PC-9 (cell line): ENCODE measurements at places on chromosomes 1 and 21. TPM values are rescaled to one million over a fixed set of nuclear protein-coding genes. Genes with fewer than 3 reads are reported as not detected.

GRCh38 chr1:8276932-8277331 lies 41.0 kb upstream of the SLC45A1 start:
- H3K27me3 ChIP-seq: no peaks in the 10 kb centered on the region
- H3K4me3 ChIP-seq: no peak overlapping the region
- no peak overlapping the region for H3K27ac ChIP-seq
- H3K4me1 ChIP-seq: no peaks in the 10 kb centered on the region
- H3K36me3 ChIP-seq: no peaks in the 10 kb centered on the region
- no peak for DNase-seq

- peaks cover 42% of the 10 kb centered on the region for H3K4me1 ChIP-seq
- no peak for DNase-seq
- no peak overlapping the region for H3K4me3 ChIP-seq
Observed at GRCh38 chr1:230827081-230827681, 41.1 kb downstream of the C1orf198 start.

GRCh38 chr1:67572594-67573221 lies 112.3 kb upstream of the GADD45A start:
- H3K4me3 ChIP-seq: no peak overlapping the region
- no peaks in the 10 kb centered on the region for H3K27me3 ChIP-seq
- no peaks in the 10 kb centered on the region for H3K36me3 ChIP-seq
- H3K4me1 ChIP-seq: peaks cover 52% of the 10 kb centered on the region

DNA sequence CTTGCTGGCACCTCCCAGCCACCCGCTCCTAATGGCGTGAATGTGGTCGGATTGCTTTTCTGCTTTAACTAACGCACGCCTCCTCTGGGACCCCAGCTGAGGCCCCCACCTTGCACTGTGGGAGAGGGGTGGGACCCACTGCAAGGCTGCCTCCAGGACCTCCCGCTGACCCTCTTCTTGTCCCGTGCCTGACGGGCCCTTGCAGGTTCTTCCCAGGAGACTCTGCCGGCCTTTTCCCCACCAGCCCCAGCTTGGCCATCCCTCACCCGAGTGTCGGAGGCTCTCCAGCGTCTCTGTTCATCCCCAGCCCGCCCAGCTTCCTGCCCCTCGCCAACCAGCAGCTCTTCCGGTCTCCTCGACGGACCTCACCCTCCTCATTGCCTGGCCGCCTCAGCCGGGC lies 18.6 kb downstream of the TMEM201 start:
- H3K4me1 ChIP-seq: no peaks in the 10 kb centered on the region
- no peaks in the 10 kb centered on the region for H3K27me3 ChIP-seq
- no peak for DNase-seq
- no peaks in the 10 kb centered on the region for H3K36me3 ChIP-seq
- H3K4me3 ChIP-seq: no peak overlapping the region
- H3K27ac ChIP-seq: no peak overlapping the region

GRCh38 chr1:167775178-167775577 lies 53.4 kb downstream of the MPZL1 start:
- H3K27ac ChIP-seq: no peak overlapping the region
- H3K27me3 ChIP-seq: no peaks in the 10 kb centered on the region
- no peaks in the 10 kb centered on the region for H3K4me1 ChIP-seq
- no peak for DNase-seq
- H3K4me3 ChIP-seq: no peak overlapping the region

GRCh38 chr1:55362558-55362957 lies 147.4 kb upstream of the USP24 start:
- H3K27ac ChIP-seq: no peak overlapping the region
- no peak for DNase-seq
- no peaks in the 10 kb centered on the region for H3K4me1 ChIP-seq

- no peak overlapping the region for H3K4me3 ChIP-seq
- no peak for DNase-seq
- no peaks in the 10 kb centered on the region for H3K36me3 ChIP-seq
- no peak overlapping the region for H3K27ac ChIP-seq
- no peaks in the 10 kb centered on the region for H3K27me3 ChIP-seq
Observed at GRCh38 chr1:43042773-43043457, 84.2 kb upstream of the SLC2A1 start.

DNA sequence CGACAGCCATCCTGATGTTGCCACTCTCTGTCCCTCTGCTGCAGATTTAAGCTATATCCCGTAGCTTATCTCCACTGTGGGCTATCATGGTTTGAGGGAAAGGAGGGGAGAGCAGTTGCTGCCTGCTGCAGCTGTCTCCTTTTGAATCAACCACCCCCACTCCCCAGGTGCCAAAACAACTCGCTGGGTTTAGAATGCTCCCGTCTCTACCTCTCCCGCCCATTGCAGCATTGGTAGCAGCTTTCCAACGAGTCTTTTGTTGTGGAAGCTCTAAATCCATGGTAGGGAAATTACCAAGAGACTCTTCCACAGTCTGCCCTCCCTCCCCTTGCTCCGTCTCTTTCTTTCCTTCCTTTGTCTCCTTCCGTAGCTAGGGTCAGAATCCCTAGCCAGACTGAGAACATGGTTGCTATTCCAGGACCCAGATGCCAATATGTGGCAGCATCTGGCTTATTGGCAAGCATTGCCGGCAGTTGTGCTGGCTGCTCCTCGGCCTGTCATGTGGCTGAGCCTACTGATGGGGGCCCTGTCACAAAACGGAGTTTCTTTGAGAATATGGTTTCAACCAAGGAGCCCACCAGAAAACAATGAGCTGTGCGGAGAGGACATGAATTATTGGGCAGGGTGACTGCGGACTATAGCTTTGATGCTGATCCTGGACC lies 230.7 kb downstream of the RPS6KC1 start:
- no peak overlapping the region for H3K27ac ChIP-seq
- peaks cover 11% of the 10 kb centered on the region for H3K4me1 ChIP-seq
- no peaks in the 10 kb centered on the region for H3K36me3 ChIP-seq
- no peaks in the 10 kb centered on the region for H3K27me3 ChIP-seq
- H3K4me3 ChIP-seq: no peak overlapping the region
- no peak for DNase-seq

- peaks cover 42% of the 10 kb centered on the region; the same call in 1 of the 2 replicates for H3K27me3 ChIP-seq
- no peaks in the 10 kb centered on the region for H3K36me3 ChIP-seq
- no peak overlapping the region for H3K27ac ChIP-seq
- H3K4me1 ChIP-seq: no peaks in the 10 kb centered on the region
Observed at GRCh38 chr1:47231301-47232186, 481 bp downstream of the TAL1 start.

DNA sequence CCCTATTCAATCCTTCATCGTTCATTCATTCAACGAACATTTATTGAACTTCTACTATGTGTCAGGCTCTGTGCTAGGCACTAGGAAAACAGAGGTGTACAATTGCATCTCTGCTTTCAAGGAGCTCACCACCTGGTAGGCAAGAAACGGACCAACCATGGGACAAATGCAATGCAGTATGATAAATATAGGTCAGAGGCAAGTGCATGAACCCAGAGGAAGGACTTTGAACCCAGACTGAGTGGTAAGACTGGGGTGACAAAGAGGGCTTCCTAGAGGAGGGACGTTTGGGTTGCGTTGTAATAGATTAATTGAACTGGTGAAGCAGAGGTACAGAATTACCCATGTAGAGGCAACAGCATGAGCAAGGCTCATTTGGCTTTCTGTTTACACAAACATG lies 16.4 kb downstream of the CD2 start:
- DNase-seq: no peak
- no peak overlapping the region for H3K27ac ChIP-seq
- no peaks in the 10 kb centered on the region for H3K27me3 ChIP-seq
- no peaks in the 10 kb centered on the region for H3K36me3 ChIP-seq
- H3K4me1 ChIP-seq: peaks cover 9% of the 10 kb centered on the region

DNA sequence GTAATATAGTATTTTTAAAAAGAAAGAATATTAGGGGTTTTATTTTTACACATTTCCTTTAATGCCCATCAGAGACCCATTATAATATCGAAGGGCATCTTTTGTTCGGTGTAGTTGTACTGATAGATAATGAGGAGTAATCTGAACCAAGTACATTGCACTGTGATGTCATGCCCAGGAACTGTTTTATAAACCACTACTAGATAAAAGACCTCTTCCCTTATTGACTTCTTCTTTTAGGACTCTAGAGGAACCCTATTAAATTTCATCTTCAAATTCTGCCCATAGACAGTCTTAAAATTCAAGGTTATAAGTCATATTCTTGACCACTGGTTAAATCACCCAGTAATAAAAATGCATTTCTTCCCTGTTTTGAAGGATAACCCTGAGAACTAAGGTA lies 206.5 kb downstream of the NRIP1 start:
- no peaks in the 10 kb centered on the region for H3K4me1 ChIP-seq
- H3K27ac ChIP-seq: no peak overlapping the region
- H3K27me3 ChIP-seq: no peaks in the 10 kb centered on the region
- H3K4me3 ChIP-seq: no peak overlapping the region
- DNase-seq: no peak
- H3K36me3 ChIP-seq: no peaks in the 10 kb centered on the region

GRCh38 chr1:92980732-92981647 lies 19.7 kb upstream of the DIPK1A start:
- H3K4me3 ChIP-seq: no peak overlapping the region
- H3K27ac ChIP-seq: no peak overlapping the region
- H3K36me3 ChIP-seq: no peaks in the 10 kb centered on the region

- no peaks in the 10 kb centered on the region for H3K4me1 ChIP-seq
- H3K4me3 ChIP-seq: no peak overlapping the region
- no peak for DNase-seq
- H3K27ac ChIP-seq: no peak overlapping the region
Observed at GRCh38 chr1:108055387-108055786, 90.4 kb upstream of the VAV3 start.

- H3K27me3 ChIP-seq: no peaks in the 10 kb centered on the region
- H3K4me3 ChIP-seq: no peak overlapping the region
- H3K27ac ChIP-seq: no peak overlapping the region
- peaks cover 21% of the 10 kb centered on the region for H3K4me1 ChIP-seq
- H3K36me3 ChIP-seq: no peaks in the 10 kb centered on the region
Observed at GRCh38 chr1:23470282-23471070, 13.5 kb downstream of the ASAP3 start.

DNA sequence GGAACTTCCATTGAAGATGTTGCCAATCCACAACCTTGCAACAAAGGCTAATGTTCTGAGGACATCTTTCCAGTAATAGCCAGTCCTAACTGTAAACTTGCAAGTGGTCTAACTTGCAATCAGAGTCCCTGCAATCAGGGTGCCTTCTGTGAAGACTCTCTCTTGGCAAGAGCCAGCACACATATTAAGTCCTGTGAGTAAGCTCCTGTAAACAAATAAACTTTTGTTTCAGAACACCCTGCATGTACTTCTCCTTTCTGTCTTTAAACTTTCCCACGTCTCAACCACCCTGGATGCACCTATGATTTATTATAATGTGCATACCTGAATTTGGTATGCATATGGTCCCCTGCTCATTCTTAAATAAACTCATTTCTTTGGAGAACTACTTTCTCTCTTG lies 9.1 kb downstream of the GBP7 start:
- H3K36me3 ChIP-seq: no peaks in the 10 kb centered on the region
- no peak overlapping the region for H3K27ac ChIP-seq
- no peaks in the 10 kb centered on the region for H3K4me1 ChIP-seq
- no peaks in the 10 kb centered on the region for H3K27me3 ChIP-seq
- no peak for DNase-seq

DOCK7 gene
- 34.0 and 34.2 TPM in 2 replicates for total RNA-seq

IQGAP3 gene
- 63.1 and 63.4 TPM in 2 replicates for total RNA-seq

SHE gene
- not detected in 2 replicates for total RNA-seq

MPL gene
- 0.76 and 1.6 TPM in 2 replicates for total RNA-seq

MACF1 gene
- 189 and 199 TPM in 2 replicates for total RNA-seq

S100A7A gene
- total RNA-seq: not detected in 2 replicates

PROK1 gene
- not detected in 2 replicates for total RNA-seq

UBL4B gene
- 0.24 and 0.28 TPM in 2 replicates for total RNA-seq

TMOD4 gene
- total RNA-seq: 1.2 TPM in 1 of 2 replicates, not detected in the other
